Astrocyte of the cerebellum (primary cell): ENCODE measurements at places on chromosomes 1 and 21.
A peak's percentile ranks its signal among the peaks of the same experiment; 100 is the strongest.

DNA sequence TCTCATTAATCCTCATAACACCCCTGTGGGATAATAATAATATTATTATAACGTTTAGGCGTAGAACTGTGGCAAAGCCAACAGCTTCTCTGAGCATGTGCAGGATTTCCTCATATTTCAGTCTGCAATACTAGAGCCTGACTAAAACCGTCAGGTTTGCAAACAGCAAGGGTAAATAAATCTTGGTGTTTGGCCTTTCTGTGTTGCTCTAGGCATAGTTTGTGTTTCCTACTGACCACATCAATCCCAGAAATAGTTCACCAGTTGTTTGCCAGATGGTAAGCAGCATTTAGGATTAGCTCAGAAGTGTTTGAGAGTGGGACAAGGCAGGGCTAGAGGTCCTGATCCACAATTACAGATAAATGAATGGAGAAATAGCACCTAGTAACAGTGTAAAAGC is 2.8 kb upstream of the KCNA3 start:
- DNase-seq = no peak

- no peak for DNase-seq
Measured at GRCh38 chr1:3819771-3820200, 23.5 kb upstream of the LRRC47 start.

DNA sequence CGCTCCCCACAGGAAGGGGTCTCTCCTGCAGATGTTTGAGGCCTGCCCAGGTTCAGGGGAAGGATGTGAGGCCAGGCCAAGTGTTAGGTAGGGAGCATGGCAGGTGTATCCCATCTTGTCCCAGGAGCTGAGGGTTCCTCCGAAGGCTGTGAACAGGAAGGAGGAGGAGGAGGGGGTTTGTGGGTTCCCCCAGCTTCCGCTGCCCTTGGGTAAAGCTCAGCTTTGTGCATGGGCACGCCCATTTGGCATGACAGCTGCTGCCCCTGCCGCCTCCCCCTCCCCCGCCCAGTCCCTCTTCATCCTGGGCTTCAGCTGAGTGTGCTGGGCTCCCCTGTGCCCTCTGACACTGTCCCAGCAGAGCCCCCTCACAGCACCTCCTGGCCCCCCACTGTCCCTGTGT is 25.5 kb downstream of the TNFRSF8 start:
- no peak for DNase-seq

- DNase-seq = no peak
Measured at GRCh38 chr1:36652011-36652410, 169.3 kb upstream of the CSF3R start.

DNA sequence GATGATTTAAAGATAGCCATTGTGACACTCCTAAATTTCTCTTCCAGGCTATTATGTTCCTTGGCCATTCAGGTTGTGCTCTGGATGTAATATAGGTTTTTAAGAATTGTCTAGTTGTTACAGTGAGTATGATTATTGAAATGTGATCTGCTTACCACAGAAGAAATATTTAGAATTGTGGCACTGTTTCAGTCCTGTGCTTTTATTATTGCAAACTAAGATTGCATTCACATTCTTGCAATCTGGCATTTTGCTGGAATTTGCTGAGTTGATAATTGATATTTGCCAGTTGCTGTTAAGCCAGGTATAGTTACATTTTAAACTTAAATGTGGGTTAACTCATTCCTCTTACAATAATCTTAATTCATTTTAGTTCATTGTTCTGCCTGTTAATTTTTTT is 22.3 kb downstream of the EXO1 start:
- peak; percentile 2 for DNase-seq

DNA sequence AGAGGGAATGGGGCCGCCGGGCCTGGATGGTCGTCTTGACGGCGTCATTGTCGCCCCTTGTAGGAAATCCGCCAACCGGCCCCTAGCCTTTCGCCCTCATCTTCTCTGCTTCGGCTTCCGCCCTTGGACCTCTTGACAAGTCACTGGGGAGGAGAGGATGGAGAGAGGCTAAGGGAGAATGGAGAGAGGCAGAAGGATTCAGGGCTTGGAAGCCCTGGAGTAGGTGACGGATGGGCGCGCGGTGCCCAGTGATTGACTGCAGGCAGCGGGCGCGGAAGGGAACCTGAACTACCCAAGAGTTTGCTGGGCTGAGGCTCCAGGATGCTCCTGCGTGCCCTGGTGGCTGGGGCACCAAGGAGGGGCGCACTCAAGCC is 651 bp downstream of the PDE4B start:
- DNase-seq = no peak

GRCh38 chr1:157724537-157725220 is 24.1 kb upstream of the FCRL3 start:
- DNase-seq = no peak

- no peak for DNase-seq
Measured at GRCh38 chr1:111199881-111200801, at the start of gene DENND2D. TSS of gene DENND2D (minus strand) at chr1:111200646. CDS start at chr1:111200459, 187 bp downstream.

GRCh38 chr1:11044086-11044848 is 2.8 kb downstream of the MASP2 start:
- no peak for DNase-seq

DNA sequence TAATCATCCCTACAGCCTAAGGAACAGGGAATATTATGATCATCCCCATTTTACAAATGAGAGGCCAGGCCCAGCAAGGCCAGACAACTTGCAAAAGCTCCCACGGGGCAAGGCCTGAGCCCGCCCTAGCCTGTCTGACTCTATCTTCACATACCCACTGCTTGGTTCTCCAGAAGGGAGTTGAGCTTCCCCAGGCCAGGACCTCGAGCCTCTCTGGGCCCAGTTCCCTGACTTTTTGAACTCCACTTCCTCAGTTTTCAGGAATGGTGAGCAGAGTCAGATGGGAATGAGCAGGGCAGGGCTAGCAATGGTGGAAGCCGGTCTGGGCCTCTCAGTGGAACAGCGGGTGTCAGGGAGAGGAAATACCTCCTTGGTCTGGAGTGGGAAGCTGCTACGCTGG is 39.3 kb downstream of the CACNA1S start:
- DNase-seq = no peak

GRCh38 chr1:167789501-167789900 is 67.7 kb downstream of the MPZL1 start:
- DNase-seq = no peak

- DNase-seq = no peak
Measured at GRCh38 chr1:80349218-80349617, 1342.7 kb upstream of the ADGRL4 start.

GRCh38 chr1:63877816-63878215 is 104.0 kb downstream of the ROR1 start:
- peak; percentile 77 for DNase-seq

- peak; percentile 82 for DNase-seq
Measured at GRCh38 chr1:174159252-174160108, at the start of gene RABGAP1L. TSS of gene RABGAP1L (plus strand) at chr1:174159520.

GRCh38 chr1:205527931-205528330 is 23.5 kb downstream of the CDK18 start:
- no peak for DNase-seq
